ENCODE measurements at places on chromosomes 7 and 10.

DNA sequence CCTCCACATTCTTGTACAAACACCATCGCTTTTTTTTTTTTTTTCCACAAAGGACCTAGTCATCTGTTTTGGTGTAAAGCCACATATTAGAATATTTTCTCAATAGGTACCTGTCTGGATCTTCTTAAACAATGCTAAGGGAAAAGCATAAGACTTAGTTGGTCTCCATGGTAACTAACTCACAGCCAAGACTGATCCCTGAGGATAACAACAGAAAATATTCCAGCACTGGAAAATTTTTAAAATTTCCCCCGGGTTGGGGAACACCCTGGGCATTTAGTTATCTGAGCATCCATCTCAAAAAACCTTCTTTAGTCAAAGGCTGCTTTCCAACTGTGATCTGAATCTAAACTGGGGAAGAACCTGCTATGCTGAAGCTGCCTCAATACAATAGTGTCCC, 43.7 kb upstream of the CCDC6 start:
- no peak for DNase-seq

DNA sequence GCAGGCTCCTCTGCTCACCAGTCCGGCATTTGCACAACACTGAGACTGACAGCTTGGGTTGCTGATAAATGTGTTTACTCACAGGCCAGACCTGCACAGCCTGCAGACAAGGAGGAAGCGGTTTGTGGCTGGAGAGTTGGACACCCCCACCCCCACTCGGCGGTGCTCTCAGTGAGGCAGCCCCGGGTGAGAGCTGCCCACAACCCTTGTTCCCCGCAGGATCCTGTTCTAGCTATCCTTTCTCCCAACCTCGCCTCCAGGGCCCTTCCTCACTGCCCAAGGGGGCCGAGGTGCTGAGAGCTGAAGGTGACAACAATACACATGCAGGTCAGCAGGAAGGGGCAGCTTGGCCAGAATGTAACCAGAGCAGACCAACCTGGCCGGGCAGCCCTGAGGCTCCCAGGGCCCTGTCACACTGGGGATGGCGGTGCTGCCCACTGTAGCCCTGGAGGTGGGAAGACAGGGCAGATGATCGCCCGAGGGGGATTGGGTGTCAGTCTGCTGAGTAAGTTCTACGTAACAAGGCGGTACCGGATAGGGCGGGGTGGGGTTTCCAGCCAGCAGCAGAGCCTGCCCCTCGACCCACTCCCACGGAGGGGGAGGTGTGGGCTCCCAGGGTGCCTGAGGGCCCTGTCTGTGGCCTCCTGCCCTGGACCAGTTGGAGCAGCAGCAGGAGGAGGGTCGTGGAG, 2.1 kb upstream of the ADAM8 start:
- DNase-seq = no peak

DNA sequence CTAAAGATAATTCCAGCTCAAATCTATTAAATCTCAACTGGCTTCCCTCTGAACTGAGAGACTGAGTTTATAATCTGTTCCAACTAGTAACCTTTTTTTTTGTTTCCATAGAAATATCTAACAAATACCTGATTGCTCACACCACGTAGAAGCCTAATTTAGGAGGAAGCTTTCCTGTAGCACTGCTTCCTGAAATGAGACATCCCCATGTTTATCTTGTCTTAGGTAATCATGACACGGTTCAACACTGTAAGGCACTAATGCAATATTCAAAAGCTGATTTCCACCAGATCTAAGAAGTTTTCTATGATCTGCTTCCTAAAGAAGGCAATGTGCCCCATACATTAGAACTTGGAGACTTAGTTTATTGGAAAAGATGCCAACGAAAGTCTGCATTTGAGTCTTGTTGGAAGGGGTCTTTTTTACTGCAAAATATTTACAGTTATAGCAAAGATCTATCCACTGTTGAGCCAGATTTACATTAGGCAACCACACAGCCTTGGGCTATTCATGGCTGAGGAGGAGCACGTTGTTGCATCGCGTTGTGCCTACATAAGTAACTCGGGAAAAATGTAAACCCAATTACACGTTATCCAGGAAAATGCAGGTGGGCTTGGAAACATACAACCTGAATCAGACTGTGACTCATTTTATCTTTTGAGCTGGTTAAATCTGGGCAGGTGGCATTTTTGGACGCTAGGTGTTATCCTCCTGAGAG, 66.3 kb downstream of the VIPR2 start:
- no peak for DNase-seq

DNA sequence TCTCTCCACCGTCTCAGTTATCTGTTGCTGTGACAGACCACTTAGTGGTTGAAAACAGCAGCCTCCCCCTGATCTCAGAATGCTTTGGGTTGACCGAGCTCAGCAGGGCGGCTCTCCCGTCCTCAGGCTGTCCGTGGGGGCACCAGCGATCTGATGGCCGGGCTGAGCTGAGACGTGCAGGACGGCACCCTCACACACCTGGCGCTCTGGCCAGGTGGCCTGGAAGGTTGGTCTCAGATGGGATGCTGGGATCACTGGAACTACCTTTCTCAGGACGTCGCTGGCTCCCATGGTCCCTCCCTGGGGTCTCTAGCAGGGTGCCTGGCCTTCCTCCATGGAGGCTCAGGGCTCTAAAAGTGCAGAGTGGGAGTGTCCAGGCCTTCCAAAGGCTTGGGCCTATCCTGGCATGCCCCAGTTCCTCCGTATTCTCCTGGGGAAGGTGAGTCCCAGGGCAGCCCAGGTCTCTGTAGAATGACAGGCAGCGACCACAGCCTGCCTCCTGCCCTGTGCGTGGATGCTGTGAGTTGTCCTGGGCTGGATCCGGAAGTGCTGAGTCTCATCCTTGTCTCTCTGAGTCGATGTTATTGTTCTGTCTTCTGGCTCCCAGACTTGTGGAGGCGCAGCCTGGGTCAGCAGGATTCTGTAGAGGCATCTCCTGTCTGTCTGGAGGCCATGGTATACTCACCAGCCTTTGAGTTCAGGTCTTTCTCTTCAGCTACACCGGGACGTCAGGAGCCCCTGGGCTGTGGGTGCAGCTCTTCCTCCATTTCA, 12.2 kb upstream of the PWWP2B start:
- no peak for DNase-seq

DNA sequence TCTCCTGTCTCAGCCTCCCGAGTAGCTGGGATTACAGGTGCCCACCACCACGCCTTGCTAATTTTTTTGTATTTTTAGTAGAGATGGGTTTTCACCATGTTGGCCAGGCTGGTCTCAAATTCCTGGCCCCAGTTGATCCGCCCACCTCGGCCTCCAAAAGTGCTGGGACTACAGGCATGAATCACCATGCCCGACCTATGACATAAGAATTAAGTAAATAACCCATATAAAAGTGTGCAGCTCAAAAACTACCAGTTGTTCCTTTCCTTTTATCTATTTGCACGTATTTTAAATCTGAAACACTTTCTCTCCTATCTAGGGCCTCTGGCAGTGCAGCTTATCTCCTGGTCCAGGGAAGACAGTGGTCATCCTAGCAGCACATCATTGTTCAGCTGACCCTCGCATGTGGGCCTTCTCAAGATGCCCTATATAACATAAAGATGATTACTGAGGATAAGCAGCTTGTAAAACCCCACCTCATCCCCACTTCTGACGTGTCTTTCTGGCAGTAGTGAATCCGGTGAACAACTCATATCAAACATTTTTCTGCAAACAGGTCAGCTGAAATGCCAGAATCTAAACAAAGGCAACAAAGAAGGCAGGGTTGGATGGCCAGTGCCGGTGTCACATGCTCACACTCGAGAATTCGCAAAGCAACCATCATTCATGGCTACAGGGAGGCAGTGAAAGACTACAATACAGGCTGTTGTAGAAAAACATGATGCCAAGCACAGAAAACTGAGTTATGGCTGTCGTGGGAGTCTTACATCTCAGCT, 36.0 kb upstream of the KCNIP2 start:
- no peak for DNase-seq

GRCh38 chr7:38066391-38066790, 111.7 kb upstream of the STARD3NL start:
- DNase-seq = no peak

DNA sequence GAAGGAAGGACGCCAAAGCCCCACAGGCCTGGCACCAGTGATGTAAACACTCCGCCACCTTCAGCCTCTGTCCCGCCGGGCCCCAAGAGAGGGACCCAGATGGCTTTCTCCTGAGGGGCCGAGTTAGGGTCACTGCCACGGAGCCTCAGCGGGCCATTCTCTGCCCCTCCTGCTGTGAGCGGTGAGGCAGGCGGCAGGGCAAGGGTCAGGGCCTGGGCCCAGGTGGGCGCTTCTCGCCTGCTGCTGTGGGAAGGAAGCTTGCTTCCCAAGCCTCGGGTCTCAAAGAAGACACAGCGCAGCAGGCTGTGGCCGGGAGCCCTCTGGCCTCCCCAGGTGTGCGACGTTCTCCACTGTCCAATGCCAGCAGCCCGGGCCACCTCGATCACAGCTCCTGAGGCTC, 84.8 kb downstream of the PROSER2 start:
- DNase-seq = no peak

GRCh38 chr10:75011221-75011620, 100.2 kb upstream of the SAMD8 start:
- no peak for DNase-seq

GRCh38 chr7:28361551-28361950, 50.8 kb upstream of the CREB5 start:
- no peak for DNase-seq

Measured in NCI-H1417 treated with DMSO at 0.1 percent for 48 hours (cell line).